ENCODE measurements at places on chromosomes 6 and 20. TPM values are rescaled to one million over a fixed set of nuclear protein-coding genes. Genes with fewer than 3 reads are reported as not detected.
A peak's percentile ranks its signal among the peaks of the same experiment; 100 is the strongest.

GRCh38 chr6:28336284-28337120, 554 bp upstream of the ZSCAN31 start:
- DNase-seq, result peak; percentile 78

DNA sequence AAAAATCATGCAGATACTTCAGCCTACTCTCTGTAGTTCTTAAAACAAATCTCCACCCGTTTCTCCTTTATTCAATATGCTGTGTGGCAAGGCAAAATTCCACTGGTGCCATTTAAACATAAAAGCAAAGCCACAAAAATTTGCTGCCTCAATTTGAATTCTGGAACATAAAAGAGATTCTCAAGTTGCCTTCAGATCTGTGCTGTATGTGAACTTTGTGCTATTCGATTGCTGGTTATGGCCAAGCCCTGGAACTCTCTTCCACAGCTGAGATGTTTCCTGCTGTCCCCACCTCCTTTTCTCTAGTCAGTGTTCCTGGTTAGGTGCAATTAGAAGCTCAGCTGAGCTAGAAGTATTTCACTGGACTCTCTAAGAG, 395.3 kb upstream of the BTBD3 start:
- DNase-seq, result no peak

- no peak for DNase-seq
These were observed 26.7 kb upstream of the PDE10A start for GRCh38 chr6:165689699-165690098.

DNA sequence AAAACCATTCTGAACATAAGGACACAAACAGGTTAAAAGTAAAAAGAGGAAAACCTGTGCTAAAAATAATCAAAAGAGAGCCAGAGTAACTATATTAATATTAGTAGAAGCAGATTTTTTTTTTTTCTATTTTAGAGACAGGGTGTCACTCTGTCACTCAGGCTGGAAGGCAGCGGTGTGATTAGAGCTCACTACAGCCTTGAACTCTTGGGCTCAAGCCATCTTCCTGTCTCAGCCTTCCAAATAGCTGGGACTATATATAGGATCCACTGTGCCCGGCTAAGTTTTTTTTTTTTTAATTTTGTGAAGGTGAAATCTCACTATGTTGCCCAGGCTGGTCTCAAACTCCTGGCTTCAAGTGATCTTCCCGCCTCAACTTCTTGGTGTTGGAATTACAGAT, 33.4 kb upstream of the PLN start:
- no peak for DNase-seq

DNA sequence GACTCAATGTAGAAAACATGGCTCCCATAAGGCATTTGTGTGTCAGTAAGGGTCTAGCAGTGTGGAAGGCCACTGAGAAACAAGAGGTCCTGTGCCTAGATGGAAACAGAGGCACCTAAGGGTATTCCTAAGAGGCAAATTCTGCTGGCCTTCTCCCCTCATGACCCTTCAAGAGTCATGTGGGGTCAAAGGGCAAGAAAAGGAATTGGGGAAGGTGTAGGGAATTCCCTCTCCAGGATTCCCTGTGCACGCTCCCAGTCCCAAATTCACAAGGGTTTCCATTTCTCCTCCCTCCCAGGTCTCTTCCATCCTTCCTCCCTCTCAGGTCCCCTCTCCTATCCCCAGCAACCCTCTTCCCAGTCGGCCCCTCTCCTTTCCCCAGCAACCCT, 568 bp downstream of the AGPAT1 start:
- no peak for DNase-seq

GRCh38 chr20:56359212-56360132, 698 bp downstream of the FAM210B start:
- peak; percentile 36 for DNase-seq

DNA sequence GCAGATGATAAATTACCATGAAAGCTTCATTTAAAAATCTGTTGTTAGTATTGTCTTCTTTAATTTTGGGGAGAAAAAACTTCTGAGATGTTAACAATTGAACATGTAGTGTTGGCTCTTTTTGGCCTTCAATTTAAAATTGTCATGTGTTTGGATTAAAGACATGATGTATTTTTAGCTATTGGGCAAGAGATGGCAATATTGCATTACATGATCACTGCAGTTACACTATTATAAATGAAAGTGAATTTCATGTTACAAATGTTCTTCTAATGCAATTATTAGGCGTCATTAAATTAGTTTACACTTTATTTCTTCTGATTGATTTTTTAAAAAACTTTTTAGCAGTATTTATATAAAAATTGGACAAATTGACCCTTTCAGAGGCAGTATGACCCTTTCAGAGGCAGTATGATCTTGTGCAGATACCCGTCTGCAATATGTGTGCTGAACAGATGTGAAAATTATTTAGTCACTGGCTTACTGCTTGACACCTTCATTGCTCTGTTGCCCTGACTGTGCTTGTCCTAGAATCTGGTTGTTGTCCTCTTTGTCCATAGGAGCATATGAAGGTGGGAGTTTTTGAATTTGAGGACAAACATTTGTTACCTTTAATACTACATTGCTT, 25.8 kb downstream of the CDKAL1 start:
- DNase-seq, result no peak

Gene B3GAT2
- polyA plus RNA-seq, result 1.7 TPM

Gene PHACTR3
- 12.4 TPM for polyA plus RNA-seq

GRCh38 chr20:63442100-63442493, 30.4 kb downstream of the KCNQ2 start:
- DNase-seq, result no peak

DNA sequence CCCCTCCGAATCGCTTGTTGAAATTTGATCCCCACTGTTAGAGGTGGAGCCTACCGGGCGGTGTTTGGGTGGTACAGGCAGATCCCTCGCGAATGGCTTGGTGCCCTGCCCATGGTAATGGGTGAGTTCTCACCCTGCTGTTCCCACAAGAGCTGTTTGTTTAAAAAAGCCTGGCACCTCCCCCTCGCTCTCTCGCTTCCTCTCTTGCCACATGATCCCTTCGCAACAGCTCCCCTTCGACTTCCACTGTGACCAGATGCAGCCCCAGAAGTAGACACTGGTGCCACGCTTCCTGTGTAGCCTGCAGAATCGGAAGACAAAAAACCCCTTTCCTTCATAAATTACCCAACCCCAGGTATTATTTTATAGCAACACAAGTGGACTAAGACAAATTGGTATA, 292.2 kb upstream of the QKI start:
- DNase-seq, result no peak

- DNase-seq, result no peak
These were observed 93.2 kb upstream of the ZNF184 start for GRCh38 chr6:27565839-27566779.

GRCh38 chr20:39057911-39058310, 95.8 kb downstream of the DHX35 start:
- no peak for DNase-seq

- no peak for DNase-seq
These were observed 320.1 kb downstream of the ESR1 start for GRCh38 chr6:152127432-152128165.

GRCh38 chr6:3081960-3082359, 13.7 kb downstream of the RIPK1 start:
- no peak for DNase-seq

Gene VWA7
- 8.5 TPM for polyA plus RNA-seq

- no peak for DNase-seq
These were observed 89.0 kb upstream of the LYRM2 start for GRCh38 chr6:89727501-89727900.

GRCh38 chr6:36280983-36281382, 11.1 kb downstream of the PNPLA1 start:
- no peak for DNase-seq

Gene BPIFB1
- polyA plus RNA-seq, result not detected

- DNase-seq, result no peak
These were observed 80.8 kb downstream of the BMP6 start for GRCh38 chr6:7806711-7807110.

- DNase-seq, result no peak
These were observed 172.5 kb downstream of the FOXA2 start for GRCh38 chr20:22411627-22412450.

DNA sequence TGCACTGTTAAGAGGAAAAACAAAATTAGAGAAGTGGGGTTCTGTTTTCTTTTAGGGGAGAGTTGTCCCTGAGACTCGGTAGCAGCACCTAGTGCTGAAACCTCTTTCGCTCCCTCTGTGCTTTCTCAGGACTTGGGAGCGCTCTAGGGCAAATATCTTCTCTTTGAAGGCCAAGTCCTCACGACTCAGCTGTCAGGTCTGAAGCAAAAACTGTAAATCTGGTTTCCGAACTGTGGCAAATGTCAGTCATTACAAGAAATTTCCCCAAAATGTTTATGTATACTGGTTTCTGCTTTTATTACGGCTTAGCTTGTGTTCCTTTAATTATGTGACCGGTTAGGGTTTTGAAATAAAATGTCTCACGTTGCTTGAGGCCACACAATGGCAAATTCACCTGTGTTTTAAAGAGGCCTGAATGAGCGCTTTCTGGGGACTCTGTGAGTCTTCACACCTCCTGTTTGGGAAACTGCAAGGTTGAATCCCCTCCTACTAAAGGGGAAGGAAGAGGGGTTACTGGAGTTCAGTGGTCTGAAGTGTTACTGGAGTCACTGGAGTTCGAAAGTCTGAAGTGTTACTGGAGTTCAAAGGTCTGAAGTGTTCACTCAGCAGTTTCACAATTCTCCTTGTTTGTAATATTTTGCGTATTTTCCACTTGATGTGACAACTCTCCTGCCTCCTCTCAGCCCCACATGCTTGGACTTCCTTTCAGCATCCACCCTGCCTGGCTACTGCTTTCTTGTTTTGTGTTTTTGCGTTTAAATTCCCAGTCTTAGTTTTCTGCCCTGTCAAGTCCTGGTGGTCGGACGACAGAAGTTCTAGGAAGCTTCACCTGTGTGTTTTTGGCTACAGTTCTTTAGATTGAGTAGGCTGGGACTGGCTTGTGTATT, 1.6 kb downstream of the SMPDL3A start:
- DNase-seq, result peak; percentile 37

Gene GHRH
- not detected for polyA plus RNA-seq

Gene MYL9
- 179 TPM for polyA plus RNA-seq

- DNase-seq, result no peak
These were observed 19.7 kb upstream of the DDO start for GRCh38 chr6:110434961-110435602.

- peak; percentile 59 for DNase-seq
These were observed 121.2 kb upstream of the LAMP5 start for GRCh38 chr20:9392892-9393857.

Gene CST4
- polyA plus RNA-seq, result not detected

Gene RIMS4
- 0.52 TPM for polyA plus RNA-seq

Gene ADAM33
- 9.1 TPM for polyA plus RNA-seq

DNA sequence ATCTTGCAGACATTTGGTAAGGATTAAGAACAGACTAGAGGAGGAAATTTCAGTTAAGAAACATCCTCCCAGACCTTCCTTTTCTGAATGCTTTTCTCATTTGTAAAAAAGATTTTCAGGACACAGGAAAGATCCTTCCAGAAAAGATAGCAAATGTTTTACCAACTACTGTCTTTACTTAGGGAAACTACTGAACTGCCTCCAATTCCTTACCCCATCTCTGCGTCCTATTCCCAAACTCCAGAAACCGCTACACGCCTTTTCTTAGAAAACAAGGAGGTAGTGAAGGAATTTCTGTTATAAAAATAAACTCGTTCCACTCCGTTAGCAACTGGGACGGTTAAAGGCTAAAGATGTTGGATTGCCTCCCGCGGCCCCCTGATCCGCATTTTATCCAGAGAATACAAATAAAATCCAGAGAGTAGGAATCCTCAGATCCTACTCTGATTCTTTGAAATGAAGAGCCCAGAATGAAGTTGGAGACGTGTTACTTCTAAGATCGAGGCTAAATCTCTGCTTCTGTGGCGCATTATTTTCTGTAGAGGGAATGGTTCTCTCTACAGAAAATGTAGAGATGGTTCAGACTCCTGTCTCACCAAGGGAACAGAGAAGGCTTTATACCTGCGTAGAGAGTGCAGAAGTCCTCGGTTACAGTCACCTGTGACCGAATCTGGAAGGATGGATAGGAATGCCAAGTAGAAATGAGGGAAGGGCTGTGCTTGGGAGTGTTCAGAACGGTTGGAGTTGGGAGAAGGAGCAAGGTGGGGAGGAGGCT, 133.0 kb downstream of the GPX5 start:
- DNase-seq, result no peak

Gene GABRR1
- 1.2 TPM for polyA plus RNA-seq

DNA sequence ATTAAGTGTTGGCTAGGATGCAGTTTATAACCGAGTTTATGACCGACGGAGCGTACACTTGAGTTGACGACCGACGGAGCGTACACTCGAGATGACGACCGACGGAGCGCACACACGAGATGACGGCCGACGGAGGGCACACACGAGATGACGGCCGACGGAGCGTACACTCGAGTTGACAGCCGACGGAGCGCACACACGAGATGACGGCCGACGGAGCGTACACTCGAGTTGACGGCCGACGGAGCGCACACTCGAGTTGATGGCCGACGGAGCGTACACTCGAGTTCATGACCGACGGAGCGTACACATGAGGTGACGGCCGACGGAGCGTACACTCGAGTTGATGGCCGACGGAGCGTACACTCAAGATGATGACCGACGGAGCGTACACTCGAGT, 119.8 kb downstream of the HUS1B start:
- no peak for DNase-seq
